ENCODE measurements at places on chromosomes 5 and 9.

DNA sequence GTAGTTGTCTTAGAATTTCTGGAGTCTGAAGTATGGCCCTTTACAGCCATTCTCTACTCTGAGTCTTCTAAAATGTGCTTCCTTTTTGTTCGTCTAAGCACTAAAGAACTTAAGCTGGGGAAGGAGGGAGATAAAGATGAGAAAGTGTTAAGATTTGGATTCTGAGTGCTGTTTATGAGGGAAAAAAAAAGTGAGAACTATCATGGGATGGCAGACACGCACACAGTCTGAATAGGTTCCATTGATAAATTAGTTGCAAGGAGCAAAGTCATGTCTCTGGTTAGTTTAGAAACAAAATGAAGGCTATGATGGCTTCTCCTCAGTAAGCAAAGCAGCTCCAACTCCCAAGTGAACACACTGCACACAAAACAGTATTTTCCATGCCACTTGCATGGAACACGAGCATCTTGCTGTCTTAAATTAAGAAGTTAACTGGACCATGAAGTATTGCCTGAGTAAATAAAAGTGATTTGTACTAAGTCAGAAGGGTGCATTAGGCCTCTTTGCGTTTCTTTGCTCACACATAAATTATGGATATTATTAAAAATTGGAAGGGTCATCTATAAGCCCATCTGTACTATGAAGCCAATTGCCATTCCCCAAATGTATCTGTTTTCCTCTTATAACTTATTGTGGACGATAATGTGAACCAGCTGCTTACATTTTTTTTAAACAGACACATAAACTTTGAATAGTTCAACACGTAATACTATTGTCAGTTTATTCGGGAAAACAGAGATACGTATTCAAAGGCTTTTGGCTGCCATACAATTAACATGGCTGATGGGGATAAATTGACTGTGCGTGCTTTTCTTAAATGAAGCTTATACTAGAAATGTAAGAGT lies 199.3 kb downstream of the SGCD start:
- no peak for DNase-seq

DNA sequence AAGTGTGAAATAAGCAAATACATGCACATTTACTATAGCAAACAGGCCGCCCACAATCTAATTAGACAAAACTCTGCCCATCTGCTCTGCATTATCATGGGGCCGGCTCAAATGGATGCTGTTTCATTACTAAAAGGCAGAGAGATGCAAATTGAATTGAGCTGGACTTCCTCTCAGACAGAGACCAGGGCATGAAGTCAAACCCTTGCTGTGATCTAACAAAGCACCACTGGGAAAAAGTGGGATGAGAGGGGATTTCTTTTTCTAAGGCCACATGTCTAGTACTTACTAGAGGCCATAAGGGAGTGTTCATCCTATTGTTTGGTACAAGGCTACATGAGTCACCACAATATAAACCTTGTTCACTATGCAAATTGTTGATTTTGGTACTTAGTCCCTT lies 614.7 kb downstream of the ISL1 start:
- DNase-seq = no peak

- DNase-seq = no peak
Observed at GRCh38 chr5:128775558-128775957, 189.7 kb upstream of the SLC27A6 start.

- DNase-seq = peak; percentile 30
Observed at GRCh38 chr5:154972476-154973080, 31.7 kb downstream of the MRPL22 start.

DNA sequence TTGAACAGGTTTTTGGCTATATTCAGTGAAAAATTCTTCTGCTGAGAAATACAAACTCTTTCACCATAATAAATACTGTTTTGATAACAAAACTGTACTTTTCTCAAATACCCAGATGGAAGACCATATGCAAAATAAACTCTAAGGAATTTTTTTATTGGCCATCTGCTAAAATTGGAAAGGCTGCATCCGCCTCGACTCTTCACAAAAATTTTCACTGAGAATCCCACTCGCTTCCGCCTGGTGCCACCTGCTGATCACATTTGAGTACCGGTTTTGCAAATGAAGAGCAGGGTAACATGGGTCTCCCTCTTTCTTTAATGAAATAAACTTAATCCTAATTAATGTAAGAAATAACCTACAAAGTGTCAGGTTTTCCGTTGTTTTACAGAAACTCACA lies 76.4 kb downstream of the TTLL11 start:
- DNase-seq = no peak

DNA sequence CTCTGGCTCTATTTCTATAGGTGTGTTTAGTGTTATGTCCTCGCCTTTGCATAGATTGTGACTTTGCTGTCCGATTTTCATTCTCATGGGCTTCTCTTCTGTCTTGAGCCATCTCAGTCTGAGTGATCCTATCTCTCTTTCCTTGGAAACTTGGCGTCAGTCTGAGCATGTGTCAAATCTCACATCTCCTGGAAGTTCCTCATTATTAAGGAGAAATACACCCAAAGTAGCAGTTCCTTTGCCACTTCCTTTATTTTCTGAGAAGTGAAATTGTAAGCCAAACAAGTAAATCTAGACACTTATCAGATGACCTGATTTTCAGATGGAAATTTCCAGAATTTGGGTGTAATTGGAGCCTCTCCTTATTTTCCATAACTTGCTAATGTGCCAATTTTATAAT lies 126.9 kb upstream of the ANKH start:
- DNase-seq = no peak

DNA sequence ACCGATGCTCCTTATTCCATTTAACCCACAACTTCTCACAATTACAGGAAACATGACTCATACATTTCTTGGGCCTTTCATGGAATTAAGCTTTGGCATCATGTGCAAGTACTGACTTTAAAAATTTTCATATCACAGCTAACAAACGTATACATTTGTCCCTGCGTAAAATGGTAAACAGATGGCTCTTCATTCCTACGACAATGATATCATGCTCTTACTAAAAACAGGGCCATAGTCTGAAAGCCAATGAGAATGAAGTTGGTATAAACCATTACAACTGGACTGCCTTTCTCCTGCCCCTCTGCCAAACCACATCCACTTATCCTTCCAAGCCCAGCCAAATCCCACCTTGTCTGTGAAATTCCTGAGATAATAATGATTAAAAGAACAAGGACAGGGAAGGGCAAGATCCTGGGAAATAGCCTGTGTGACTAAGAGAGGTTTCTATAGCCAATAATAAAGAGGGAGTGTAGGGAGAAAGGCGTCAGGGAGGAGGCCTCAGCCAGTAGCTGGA lies 44.9 kb upstream of the ZNF366 start:
- DNase-seq = no peak

GRCh38 chr5:77568082-77568481 lies 70.4 kb downstream of the OTP start:
- no peak for DNase-seq

GRCh38 chr9:107307331-107307730 lies 24.3 kb downstream of the RAD23B start:
- DNase-seq = no peak

- no peak for DNase-seq
Observed at GRCh38 chr5:142324136-142324870, 518 bp downstream of the SPRY4 start.

DNA sequence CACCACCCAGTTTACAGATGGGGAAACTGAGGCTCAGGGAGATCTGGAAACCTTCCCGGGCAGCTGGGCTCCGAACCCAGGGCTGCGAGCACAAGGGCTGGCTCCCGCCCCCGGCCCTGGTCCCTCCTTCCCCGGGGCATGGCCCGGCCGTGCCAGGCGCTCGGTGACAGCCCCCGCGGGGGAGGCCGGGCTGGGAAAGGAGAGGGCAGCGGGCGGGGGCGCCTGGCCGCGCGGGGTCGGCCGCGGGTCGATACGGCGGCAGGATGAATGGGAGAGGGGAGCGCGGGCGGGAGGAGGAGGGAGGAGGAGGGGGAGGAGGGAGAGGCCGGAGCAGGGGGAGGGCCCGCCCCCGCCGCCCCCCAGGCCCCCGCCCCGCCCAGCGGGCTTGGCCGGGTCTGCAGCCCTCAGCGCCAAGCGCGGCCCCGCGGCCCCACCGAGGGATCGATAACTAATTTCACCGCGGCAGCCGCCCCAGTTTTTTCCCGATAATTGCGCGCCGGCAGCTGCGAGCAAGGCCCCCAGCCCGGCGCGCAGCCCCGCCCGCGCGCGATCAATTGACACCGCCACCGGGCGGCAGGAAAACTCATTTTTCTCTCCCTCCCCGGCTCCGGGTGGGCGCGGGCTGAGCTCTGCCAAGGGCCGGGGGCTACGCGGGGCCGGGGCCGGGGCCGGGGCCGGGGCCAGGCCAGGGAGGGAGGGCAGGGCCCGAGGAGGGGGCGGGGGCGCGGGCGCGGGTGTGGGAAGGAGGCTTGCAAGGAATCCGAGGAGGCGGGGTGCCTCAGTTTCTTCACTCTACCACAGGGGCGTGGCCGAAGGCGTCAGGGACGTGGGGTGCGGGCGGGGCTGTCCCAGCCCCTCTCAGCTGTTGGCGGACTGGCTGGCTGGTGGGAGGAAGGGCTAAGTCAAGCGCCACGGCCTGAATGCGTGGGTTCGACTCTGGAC lies 52.1 kb downstream of the C9orf50 start:
- no peak for DNase-seq
